ENCODE measurements at places on chromosomes 6 and 20.

- DNase-seq, result no peak
Measured at GRCh38 chr6:23713211-23713610, 412.8 kb upstream of the NRSN1 start.

DNA sequence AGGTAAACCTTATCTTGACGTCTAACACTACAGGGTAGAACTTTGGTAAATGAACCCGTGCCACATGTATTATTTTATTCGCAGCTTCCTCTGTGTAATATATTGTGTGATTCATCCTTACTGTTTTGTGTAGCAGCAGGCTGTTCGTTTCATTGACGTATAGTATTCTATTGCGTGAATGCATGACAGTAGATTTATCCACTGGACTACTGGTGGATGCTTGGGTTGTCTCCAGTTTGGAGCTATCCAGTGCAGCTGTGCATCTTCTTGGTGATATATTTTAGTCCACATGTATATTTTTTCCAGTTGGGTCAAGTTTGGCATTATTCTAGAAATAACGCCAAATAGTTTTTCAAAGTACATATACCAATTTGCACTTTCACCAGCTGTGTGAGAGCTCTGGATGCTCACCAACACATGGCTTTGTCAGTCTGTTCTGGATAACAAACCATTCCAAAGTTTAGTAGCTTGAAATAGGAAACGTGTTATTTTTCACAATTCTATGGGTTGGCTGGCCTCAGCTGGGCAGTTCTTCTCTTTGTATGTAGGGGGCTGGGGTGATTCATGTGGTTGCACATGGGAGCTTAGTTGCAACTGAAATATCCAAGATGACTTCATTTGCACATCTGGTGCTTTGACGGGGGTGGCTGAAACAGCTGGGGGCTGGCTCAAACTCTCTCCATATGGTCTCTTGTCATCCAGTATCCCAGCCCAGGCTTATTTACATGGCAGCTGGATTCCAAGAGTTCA, 9.3 kb downstream of the ECT2L start:
- no peak for DNase-seq

- DNase-seq, result no peak
Measured at GRCh38 chr20:36541227-36541767, at the start of gene MYL9. Gene MYL9 (plus strand): TSS chr20:36541519. CDS start chr20:36544885, 3,366 bp downstream.

GRCh38 chr6:100134297-100134696, 140.3 kb upstream of the MCHR2 start:
- DNase-seq, result no peak

DNA sequence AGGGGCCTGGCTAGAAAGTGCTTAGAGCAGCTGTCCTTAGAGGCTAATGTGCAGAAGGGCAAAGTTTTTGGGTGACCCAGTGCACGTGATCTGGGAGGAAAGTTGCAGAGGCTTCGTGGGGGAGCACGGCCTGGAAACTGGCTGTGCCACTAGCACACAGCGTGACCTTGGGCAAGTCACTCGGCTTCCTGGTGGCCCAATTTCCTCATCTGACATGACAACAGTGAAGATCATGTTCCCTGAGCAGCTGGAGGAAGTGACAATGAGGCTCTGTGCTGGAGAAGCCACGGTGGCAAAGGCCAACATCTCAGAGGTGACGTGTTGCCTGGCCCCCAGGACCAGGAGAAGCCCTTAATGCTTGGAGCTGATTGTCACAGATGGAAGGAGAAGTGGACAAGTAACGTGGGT, 99.5 kb downstream of the FOXC1 start:
- DNase-seq, result no peak

DNA sequence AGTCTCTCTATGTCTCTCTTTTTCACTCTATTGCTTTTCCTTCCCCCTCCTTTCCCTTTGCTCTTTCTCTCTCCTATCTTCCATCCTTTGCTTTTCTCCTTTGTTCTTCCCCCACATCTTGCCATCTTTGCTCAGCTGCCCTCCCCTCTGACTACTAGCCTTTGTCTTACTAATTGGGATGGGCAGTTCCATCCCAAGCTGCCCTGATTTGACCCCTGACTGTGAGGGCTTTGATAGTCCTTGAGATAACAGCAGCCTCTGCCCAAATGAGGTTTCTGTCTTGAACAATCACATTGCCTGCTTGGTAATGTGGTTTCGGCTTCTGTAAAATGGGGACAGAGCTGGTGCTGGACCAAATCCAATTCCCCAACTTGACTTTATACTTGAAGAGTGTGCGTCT, 327.7 kb downstream of the DHX35 start:
- no peak for DNase-seq

DNA sequence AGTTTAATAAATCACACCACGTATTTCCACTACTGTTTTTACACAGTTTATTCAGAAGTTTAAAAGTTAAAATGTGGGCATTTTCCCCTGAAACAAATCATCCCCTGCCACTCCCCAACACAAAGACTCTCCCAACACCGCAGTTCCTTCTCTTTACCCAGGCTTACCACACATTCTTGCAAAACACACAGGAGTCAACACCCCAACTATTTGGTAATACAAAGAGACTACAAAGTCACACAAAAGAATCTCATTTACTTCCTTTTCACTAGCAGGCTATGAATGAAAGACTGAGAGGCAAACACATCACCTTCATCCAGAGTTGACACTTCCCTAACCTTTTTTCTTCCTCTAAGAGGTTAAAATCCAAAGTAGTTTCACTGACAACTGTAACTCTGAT, 51.1 kb downstream of the KCTD20 start:
- DNase-seq, result no peak

Data from CD4-positive, alpha-beta T cell treated with Interleukin-10 for 1 hour (primary cell).